ENCODE measurements at places on chromosomes 1 and 21.

DNA sequence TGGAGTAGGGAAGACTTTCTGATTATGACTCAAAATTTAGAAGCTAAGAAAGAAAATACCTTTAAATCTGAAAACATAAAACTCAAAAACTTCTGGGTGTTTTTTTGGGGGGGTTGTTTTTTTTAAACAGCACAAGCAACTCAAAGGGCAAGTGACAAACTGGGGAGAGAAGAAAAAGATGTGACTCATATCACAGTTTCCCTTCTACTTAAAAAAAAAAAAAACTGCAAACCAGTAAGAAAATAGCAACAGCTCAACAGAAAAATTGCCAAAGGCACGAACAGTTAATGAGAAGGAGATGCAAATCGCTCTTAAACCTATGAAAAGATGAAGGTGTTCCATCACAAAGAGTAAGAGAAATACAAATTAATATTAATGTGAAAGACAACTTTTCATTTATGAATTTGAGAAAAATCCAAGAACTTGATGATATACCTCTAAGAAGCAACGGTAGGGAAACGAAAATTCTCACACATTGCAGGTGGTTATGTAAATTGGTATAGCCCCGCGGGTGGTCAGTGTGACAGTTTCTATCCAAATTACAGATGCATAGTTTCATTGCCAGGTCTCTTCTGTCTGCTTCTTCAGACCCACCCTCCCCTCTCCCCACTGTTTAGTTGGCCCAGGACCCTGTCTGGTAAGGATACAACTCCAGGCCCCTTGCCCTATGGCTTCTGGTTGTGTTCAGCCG lies 9.0 kb downstream of the IFNAR2 start:
- DNase-seq = no peak

DNA sequence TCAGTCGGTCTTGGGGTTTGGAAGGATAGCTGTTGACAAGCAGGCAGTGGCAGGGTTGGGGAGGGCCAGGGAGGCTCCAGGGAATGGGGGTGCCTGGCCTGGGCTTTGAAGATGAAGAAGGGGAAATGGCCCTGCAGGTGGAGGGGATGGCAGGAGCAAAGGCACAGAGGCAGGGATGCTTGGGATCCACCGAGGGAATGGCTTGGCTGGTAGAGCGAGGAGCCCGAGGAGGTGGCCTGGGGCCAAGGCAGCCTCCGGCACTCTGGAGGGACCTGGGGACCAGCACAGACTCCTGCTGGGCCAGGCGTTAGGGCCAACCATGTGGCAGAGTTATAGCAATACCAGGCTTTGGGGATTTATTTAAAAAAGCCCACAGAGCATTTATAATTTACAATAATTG lies 62.9 kb upstream of the EDN2 start:
- DNase-seq = no peak

DNA sequence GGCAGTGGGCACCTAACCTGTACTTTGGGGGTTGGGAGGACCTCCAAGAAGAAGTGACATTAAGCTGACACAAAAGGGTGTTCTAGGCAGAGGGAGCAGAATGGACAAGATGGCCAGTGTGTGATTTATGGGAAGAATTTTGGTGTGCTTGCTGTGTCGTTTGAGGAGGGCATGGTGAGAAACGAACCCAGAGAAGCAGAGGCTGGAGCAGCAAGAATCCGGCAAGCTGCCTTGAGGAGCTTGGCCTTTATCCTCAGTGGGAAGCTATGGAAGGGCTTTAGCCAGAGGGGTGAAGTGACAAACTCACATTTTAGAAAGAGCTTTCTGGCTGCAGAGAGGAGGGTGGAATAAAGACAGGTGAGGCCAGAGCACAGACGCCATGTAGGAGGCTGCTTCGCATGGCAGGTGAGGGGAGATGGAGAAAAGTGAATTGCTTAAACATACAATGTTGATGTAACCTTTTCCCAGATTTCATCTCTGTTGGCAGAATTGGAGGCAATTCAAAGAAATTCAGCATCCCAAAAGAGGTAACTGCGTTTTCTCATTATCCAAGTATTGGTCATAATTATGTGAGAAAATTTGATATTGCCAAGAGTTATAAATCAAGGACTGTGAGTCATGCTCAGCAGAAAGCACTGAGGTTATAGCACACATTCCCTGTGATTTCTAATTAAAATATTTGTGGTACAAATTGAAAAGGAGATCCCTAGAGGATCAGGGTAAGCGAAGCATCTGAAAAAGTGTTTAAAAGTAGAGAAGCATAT lies 26.5 kb downstream of the TRIM45 start:
- no peak for DNase-seq

- DNase-seq = no peak
Measured at GRCh38 chr1:1100296-1100695, 15.6 kb downstream of the C1orf159 start.

GRCh38 chr1:235017719-235018118 lies 110.9 kb downstream of the TOMM20 start:
- DNase-seq = no peak

DNA sequence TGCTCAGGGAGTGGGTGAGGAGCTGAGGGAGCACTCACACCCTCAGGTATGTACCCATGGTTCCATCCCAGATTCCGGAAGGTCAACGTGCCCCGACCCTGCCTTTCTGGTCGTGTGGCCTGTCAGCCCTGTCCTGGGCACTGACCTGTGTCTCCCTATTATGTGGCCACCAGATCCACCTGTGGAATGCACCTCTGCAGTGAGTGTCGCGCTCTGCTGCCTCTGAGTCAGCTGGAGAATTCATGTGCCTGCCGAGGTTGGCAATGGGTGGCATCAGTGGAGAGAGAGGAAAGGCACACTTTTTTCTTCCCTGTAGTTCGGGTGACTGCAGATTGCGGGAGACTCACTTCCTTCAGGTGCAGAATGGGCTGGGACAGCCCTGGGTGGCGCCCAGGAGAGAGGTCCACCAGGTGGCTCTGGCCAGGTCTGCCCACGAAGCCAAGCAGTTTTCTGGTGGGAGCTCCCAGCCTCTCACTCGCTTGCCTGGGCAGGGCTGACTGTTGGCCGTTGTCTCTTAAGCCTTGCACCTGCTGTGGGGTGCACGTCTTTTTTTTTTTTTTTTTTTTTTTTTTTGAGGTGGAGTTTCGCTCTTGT lies 176.1 kb upstream of the TMEM51 start:
- no peak for DNase-seq

DNA sequence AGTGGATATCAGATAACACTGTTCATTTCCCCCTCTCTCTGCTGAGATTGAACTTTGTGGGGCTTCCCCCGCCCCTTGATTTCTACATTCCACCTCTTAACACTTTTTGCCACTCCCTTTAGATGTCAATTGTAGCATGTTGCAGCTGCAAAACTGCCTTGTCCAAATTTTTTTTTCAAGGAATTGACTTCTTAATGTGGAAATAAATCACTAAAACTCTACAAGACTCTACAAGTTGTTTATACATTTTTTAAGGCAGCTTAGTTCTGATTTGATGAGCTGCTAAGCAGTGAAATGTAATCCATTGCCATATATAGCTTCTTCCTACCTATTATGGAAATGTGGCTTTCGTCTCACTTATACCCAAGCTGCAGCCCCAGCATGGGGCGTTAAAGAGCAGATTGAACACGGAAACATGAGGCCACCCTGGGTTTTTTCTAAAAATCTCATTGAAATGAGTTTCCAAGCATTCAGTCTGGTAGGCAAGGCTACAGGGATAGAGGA lies 132.2 kb downstream of the SYT2 start:
- no peak for DNase-seq

DNA sequence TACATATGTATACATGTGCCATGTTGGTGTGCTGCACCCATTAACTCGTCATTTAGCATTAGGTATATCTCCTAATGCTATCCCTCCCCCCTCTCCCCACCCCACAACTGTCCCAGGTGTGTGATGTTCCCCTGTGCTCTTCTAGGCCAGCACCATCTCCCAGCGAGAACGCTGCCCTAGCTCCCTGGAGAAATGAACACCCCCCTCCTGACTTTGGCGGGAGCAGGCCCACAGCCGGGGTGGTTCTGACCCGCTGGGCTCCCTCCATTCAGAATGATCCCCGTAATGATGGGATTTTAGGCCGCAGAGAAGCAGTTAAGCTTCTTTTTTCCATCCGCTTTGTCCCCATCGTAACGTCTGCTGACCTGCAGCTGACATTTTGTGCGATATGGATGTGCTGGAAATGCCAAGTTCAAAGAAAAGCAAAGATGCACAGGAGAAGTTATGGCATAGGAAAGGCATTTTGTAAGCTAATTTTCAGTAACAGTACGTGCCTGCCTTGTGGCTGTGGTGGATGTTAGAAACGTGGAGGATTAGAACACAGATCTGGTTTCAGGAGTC lies 39.3 kb downstream of the ELK4 start:
- DNase-seq = no peak

Measured in NCI-H1105 (cell line).